ENCODE measurements at places on chromosomes 13 and 19. TPM values are rescaled to one million over a fixed set of nuclear protein-coding genes. Genes with fewer than 3 reads are reported as not detected.

The SPINT2 gene
- 519 TPM for total RNA-seq

The ATF5 gene
- total RNA-seq, result 15.9 TPM

GRCh38 chr13:43977911-43978310, 98.2 kb downstream of the LACC1 start:
- no peak overlapping the region for H3K27ac ChIP-seq
- H3K36me3 ChIP-seq, result peaks cover 3% of the 10 kb centered on the region
- peaks cover 7% of the 10 kb centered on the region for H3K4me1 ChIP-seq
- no peak for DNase-seq
- no peak overlapping the region for H3K4me3 ChIP-seq

DNA sequence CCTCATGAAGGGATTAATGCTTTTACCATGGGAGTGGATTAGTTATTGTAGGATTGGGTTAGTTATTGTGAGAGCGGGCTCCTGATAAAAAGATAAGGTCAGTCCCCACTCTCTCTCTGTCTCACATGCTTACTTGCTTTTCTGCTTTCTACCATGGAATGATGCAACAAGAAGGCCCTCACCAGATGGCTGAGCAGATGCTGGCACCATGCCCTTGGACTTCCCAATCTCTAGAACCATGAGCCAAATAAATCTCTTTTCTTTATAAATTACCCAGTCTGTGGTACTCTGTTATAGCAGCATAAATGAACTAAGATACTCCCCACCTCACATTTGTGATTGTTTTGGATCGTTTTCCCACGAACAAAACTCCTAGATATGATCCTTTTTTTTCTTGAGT, 353.8 kb downstream of the DNAJC15 start:
- H3K4me3 ChIP-seq, result no peak overlapping the region
- peaks cover 32% of the 10 kb centered on the region for H3K4me1 ChIP-seq
- H3K27ac ChIP-seq, result peak overlapping the region; percentile 62
- peaks cover 4% of the 10 kb centered on the region for H3K36me3 ChIP-seq

- peaks cover 2% of the 10 kb centered on the region for H3K4me1 ChIP-seq
- DNase-seq, result no peak
- H3K27me3 ChIP-seq, result peaks cover 38% of the 10 kb centered on the region
- no peak overlapping the region for H3K27ac ChIP-seq
- H3K36me3 ChIP-seq, result no peaks in the 10 kb centered on the region
Measured at GRCh38 chr19:39671739-39672363, 16.1 kb downstream of the LGALS16 start.

DNA sequence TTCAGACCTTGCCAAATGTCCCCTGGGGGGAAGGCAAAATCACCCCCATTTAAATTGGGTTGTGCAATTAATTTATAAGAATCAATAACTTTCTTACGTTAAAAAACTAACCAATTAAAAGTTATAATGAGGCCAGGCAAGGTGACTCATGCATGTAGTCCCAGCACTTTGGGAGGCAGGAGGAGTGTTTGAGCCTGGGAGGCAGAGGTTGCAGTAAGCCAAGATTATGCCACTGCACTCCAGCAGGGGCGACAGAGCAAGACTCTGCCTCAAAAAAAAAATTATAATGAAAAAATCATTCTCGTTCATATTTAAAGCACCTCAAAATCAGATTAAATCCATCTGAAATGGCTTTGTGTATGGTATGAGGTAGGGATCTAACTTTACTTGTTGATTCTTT, 18.4 kb upstream of the SIGLEC14 start:
- H3K4me3 ChIP-seq, result no peak overlapping the region
- no peak for DNase-seq
- no peak overlapping the region for H3K27ac ChIP-seq

DNA sequence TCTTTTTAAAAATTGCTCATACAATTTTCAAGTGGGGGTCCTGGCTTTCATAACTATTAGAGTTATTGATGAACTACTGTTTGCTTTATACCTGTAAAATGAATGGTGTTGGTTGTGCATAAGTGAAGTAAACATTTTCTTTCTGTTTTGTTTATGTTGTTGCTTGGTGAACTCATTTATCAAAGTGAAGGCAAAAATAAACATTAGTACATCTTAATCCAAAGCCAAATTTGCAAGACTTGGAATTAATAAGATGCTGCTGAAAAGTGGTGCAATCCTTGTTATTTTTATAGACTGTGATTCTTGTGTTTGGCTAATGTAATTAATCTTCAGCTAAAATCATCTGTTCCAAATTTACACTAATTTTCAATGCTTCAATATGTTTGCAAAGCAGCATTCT, 24.4 kb upstream of the DCT start:
- peaks cover 10% of the 10 kb centered on the region for H3K27me3 ChIP-seq
- DNase-seq, result no peak
- H3K36me3 ChIP-seq, result no peaks in the 10 kb centered on the region

The LIM2 gene
- not detected for total RNA-seq
